ENCODE measurements at places on chromosomes 12 and 14.

DNA sequence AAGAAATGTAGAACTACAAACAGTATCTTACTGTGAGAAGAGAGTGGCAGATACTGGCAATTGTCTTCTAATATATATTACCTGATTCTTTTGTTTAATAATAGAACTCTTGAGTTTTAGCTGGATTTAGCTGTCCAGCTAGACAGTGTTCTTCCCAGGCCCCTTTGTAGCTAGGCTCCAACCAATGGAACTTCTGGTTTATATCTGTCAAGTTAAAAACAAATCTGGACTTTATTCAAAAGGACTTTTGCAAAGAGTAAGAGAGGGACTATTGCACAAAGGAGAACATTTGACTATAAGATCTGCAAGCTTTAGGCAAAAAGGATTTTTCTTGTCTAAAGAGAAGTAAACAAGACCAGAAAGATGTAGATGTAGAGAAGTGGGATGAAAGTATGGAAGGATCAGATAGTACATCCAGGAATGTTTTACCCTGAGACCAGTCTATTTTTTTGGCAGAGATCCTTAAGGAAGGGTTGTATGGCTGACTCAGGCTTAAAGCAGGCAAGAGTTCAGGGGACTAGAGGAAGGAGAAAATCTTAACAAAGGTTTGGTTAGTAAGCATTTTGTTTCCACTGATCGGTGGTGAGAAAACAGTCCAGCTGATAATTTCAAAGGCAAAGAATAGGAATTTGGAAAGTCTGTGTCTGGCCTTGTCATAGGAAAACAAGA is 111.1 kb upstream of the PLEKHA5 start:
- no peak for DNase-seq

DNA sequence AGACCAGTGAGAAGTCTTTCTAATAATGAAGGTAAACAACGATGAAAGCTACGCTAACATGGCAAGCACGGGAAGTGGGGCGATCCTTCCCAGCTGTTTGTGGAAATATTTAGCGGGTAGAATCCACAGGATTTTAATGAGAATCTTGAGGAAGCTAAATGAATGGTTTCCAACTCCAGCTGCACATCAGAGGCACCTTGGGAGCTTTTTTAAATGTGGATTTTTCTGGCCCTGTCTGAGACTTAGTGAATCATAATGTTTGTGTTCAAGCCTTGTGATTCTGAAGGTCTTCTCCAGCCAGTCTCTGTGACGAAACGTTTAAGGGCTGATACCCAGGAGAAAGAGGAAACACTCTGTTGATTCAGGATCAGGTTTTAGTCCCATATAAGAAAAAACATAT is 169.8 kb downstream of the CAPZA3 start:
- DNase-seq = no peak

DNA sequence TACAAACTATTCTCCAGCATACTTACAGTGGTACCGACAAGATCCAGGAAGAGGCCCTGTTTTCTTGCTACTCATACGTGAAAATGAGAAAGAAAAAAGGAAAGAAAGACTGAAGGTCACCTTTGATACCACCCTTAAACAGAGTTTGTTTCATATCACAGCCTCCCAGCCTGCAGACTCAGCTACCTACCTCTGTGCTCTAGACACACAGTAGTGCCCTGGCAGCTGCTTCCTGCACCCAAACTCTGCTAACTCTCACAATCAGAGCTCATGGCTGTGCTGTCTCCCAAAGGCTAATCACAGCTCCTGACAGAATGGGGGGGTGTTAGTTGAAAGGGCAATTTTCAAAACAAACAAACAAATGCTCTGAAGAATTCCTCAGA is 95.2 kb upstream of the OR4E1 start:
- DNase-seq = no peak

DNA sequence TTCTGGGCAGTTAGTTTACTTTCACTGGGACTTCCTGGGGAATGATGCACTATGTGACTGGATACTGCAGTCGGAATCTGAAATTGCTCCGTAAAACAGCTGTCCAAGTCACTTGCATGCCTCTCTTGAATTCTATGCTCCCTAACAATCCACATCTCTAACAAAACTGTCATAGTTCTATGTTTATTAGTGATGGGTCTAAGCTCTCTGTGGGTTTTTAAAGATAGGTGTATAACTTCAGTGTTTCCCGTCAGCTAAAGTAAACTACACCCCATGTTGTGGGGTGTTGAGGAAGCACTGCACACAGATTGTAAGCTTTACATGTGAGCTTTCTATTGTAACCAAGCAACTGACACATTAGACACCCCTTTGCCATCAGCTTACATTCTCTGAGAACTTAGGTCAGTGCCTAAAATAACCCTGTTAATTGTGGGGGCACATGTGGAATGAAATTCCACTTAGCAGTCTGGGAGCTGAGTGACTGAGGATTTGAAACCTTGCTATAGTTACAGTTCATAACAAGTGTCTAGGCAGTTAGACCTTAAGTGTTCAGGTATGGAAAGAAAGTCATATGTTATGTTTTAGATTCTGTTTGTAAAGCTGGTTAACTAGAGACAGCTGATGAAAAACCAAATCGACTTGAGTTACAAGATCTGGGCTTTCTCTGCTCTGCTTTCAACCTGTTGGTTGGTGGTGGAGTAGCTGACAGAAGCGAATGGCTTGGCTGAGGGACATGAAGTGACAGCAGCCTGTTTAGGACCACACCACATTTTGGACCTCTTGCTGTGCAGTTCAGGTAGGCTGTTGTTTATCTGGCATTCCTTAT is 165.7 kb downstream of the AKAP6 start:
- DNase-seq = no peak

DNA sequence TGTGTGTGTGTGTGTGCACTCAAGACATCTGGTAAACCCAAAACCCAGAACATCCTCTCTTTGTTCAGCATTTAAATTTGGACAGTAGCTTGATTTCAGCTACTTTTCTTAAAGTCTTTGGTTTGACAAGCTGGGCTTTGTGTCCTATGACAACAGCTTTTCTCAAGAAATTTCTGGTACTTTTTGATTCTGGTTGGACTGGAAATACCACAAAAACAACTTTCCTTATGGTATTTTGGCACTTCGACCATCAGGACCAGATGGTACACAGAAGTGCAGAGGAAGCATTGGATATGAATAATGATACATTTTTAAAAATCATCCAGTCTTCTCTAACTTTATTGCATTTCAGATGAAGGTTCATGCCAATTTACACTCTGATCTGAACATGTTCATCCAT is 286.6 kb upstream of the FLRT2 start:
- peak; percentile 78 for DNase-seq

DNA sequence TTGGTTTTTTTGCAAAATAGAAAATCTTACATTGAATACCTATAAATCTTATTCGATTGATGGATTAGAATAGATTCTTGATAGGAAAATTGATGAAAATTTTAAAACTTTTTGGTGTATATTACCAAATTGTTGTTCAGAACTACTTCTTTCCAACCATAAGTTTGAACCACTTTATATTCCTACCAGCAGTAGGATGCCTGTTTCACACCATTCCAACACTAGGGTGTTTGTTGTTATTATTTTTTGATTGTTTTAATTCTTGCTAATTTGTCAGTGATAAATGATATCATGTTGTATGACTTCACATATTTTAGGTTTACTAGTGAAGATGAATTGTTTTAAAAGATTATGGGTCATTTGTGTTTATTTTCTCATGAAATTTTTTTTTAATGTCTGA is 43.4 kb downstream of the UTP20 start:
- no peak for DNase-seq

GRCh38 chr12:102992297-102992696 is 34.8 kb downstream of the ASCL1 start:
- no peak for DNase-seq

GRCh38 chr12:98211909-98212695 is 303.3 kb upstream of the TMPO start:
- no peak for DNase-seq

DNA sequence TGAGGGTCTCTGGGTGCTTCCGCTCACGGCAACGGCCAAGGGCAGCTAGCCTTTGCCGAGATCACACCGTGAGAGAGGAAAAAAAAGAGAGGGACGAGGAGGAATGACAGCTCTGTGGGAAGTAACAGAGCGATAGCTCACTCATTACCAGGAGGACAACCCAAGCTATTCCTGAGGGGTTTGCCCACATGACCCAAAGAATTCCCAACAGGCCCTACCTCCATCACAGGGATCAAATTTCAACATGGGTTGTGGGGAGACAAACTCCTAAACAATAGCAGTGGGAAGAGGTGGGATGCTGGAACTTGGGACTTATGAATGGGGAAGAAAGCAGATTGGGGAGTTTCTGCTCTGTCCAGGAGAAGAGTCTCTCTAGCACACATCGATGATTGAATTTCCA is 180.6 kb downstream of the LRRK2 start:
- no peak for DNase-seq

GRCh38 chr12:80815351-80815750 is 98.6 kb downstream of the MYF5 start:
- no peak for DNase-seq

- peak; percentile 93 for DNase-seq
These were observed 163.5 kb downstream of the DIO2 start for GRCh38 chr14:80047761-80048160.

DNA sequence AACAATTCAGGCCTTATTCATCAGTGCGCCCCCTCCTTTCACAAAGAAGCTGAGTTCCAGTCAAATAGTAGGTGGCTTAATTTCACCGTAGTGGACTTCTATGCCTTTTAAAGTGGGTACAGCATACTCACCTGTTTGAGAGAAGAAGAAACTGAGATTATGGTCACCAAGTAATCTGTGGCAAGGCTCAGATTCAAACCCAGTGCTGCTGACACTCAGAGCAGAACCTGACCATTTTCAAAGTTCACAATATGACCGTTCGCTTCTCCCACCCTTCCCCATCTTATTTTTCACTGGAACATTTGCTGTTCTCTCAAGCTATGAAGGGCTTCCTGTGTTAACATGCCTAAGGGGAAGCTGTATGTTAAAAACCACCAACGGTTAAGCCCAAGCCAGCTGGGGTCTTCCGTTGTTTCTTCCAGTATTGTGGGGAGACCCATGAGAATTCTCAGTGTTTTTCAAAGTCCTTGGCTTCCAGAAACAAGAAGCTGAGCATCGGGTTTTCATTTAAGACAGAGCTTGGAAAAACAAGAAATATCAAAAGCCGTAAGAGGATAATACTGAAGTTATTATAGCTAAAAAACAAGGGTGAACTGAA is 6.1 kb upstream of the PSMA6 start:
- no peak for DNase-seq

DNA sequence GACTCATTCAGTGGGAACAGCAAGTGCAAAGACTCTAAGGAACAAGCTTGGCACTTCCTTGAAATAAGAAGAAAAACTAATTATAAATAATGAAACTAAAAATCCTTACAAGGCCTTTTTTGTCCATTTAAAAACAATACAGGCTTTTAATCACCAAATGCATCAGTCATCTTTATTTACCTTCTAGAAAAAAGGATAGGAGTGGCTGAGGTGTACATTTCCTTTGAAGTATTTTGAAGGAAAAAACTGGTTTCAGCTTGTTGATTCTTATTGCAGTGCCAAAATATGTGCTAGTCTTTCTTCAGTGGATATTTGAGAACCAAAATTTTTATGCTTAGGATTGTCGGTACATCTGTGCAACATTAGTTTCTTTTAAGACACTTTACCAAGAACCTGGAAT is 29.8 kb downstream of the MED21 start:
- no peak for DNase-seq

DNA sequence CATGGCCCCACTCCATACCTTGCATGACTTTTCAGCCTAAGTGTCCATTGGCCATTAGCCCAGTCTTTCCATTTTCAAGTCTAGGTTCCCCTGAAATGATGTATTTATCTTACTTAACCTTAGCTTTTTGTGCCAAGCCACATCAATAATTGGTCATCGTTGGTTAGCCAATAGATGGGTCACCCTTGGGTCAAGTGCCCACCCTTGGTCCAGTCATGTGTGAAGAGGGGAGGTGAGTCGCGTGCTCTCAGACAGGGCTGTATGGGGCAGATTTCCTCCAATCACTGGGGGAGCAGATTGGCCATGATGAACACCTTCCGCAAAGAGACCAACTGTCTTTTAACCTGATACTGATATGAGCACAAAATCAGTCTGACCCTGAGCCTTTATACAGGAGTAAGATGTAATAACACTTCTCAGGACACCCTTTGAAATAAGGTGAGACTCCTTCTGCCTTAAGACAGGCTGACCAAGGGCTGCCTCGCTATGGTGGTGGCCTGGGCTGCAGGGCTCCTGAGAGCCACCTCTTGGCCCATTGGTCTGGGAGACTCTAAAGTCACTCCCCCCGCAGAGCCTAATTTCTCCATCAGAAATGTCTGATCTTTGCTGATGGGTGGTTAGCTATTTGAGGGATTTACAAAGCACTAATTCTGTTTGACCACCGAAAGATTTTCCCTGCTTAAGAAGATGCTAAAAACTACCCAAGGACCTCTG is 143.2 kb downstream of the ZFP36L1 start:
- DNase-seq = no peak

- no peak for DNase-seq
These were observed 135.7 kb downstream of the PTPRO start for GRCh38 chr12:15458008-15458407.

DNA sequence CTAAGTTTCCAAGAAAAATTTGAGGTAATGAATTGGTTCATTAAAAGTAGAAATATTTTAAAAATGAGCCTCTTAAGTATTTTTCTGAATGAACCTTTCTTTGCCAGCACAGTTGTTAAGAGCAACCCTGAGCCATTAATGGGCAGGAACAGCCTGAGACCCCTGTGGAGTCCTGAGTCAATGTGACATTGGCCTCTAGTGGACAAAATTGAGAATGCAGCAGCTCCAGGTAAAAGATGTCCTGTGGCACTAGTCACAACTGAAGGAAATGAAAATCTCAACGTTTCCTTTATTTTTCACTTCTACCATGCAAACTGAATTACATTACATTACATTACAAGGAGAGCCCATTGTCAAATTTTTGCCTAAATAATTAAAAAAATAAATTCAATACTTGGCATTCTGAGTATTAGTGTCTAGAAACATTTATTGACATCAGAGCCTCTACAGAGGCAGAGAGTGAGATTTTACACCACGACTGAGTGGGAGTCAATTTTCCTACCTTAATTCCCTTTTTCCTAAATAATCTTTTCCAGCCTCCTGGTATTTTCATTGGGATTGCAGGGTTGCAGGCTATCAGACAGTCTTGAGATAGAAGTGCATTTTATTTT is 135.7 kb downstream of the PPM1H start:
- peak; percentile 49 for DNase-seq

GRCh38 chr12:86513226-86513625 is 257.0 kb upstream of the MGAT4C start:
- peak; percentile 83 for DNase-seq

GRCh38 chr12:28930704-28931103 is 218.4 kb upstream of the FAR2 start:
- DNase-seq = no peak

DNA sequence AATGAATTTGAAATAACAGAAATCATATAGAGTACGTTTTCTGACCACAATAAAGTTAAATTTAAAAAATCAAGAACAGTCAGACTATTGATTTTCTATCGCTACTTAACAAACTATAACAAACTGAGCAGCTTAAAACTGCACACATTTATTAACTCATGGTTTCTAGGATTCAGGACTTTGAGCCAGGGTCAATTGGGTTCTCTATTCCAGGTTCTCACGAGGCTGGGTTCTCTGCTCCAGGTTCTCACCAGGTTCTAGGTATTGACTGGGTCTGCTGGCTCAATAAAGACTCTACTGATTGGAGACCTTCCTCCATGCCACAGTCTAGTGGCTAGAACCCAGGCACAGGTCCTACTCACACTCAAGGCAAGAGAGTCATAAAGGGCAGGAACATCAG is 22.8 kb downstream of the ABCC9 start:
- no peak for DNase-seq

GRCh38 chr12:97960225-97960624 is 497.6 kb downstream of the RMST start:
- no peak for DNase-seq

Data from NCI-H1694 treated with DMSO at 0.1 percent for 48 hours (cell line).